ENCODE measurements at places on chromosomes 6 and 20.

GRCh38 chr6:81643156-81643555 lies 109.3 kb downstream of the TENT5A start:
- no peaks in the 10 kb centered on the region for H3K27me3 ChIP-seq
- H3K27ac ChIP-seq: no peak overlapping the region
- H3K4me1 ChIP-seq: no peaks in the 10 kb centered on the region
- peaks cover 3% of the 10 kb centered on the region for H3K36me3 ChIP-seq
- DNase-seq: no peak
- no peak overlapping the region for H3K4me3 ChIP-seq

DNA sequence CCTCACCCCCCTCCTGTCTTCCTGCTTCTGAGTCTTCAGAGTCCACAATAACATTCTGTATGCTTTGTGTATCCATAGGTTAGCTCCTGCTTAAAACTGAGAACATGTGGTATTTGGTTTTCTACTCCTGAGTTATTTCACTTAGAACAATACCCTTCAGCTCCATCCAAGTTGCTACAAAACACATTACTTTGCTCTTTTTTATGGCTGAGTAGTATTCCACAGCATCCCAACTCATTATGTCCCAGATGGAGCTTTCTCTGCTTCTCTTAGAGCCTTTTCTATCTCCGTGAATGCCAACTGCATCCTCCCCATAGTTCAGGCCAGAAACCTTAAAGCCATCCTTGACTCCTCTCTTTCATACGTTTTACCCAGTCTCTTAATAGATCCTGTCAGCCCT lies 55.8 kb downstream of the STMND1 start:
- no peaks in the 10 kb centered on the region for H3K4me1 ChIP-seq
- no peak for DNase-seq
- peaks cover 10% of the 10 kb centered on the region for H3K27me3 ChIP-seq
- peaks cover 4% of the 10 kb centered on the region for H3K36me3 ChIP-seq

DNA sequence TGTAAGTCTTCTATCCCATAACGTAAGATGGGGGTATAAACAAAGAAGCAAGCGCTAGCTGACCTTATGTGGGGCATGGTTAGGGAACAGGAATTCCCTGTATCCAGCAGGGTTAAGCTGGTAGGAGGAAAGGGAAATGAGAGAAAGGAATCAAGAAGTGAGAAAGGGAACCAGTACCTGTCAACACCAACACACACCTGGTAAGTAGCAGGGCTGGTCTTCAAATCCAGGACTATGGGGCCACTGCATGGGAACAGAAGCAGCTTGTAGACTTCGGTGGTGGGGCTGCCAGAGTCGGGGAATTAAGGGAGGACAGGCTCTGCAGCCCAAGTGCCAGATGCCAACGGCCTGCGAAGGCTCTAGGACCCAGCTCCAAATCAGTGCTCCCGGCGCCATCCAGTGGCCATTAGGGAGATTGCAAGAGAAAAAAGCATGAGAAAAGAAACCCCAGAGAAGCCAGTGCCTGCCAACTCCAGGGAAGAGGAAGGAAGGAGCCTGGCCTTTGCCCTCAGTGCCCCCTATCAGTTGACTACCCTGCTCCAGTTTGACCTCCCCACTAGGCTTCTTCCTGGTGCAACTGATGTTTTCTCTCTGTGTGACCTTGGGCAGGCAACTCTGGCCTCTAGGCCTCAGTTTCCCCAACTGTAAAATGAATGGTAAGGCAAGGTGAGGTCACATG lies 15.8 kb upstream of the RBPJL start:
- no peak overlapping the region for H3K27ac ChIP-seq
- H3K27me3 ChIP-seq: peaks cover 6% of the 10 kb centered on the region
- H3K4me3 ChIP-seq: no peak overlapping the region
- H3K36me3 ChIP-seq: no peaks in the 10 kb centered on the region
- peak; percentile 50 for DNase-seq
- H3K4me1 ChIP-seq: peaks cover 13% of the 10 kb centered on the region

DNA sequence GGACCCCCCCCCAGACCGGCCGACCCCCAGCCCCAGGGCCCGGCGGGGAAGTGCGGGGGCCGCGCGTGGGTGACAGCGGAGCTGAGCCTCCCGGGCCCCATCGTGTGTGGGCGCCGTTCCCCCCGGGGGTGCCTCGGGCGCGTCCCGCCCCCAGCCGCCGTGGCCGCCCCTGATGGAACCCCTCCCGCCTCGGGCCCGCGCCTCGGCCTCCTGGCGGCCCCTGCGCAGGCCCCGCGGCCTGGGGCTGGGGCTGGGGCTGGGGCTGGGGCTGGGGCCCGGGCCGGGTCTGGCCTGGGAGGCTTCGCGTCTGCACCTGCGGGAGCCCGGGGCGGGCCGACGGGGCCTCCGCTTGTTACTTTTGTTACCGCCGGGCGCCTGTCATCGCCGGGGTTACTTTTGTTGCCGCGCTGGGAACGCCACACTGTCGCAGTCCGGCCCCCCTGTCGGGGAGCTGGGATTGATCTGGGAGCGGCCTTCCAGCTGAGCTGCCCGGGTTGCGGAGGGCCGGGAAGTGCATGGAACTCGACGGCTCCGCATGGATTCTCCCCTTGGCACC lies 598 bp downstream of the OGFR start:
- H3K27me3 ChIP-seq: no peaks in the 10 kb centered on the region
- H3K36me3 ChIP-seq: peaks cover 9% of the 10 kb centered on the region
- H3K27ac ChIP-seq: peak overlapping the region; percentile 96
- peaks cover 20% of the 10 kb centered on the region for H3K4me1 ChIP-seq

GRCh38 chr6:165308926-165309731 lies at the start of gene C6orf118:
TSS of gene C6orf118 (minus strand) at chr6:165309605. CDS start at chr6:165309586, 19 bp downstream.
- DNase-seq: no peak
- H3K36me3 ChIP-seq: no peaks in the 10 kb centered on the region
- no peaks in the 10 kb centered on the region for H3K27me3 ChIP-seq
- H3K27ac ChIP-seq: no peak within 1 kb of the TSS
- H3K4me1 ChIP-seq: no peaks in the 10 kb centered on the region
- H3K4me3 ChIP-seq: peak within 1 kb of the TSS; percentile 1

- DNase-seq: no peak
- no peak overlapping the region for H3K27ac ChIP-seq
- peaks cover 10% of the 10 kb centered on the region for H3K4me1 ChIP-seq
These were observed 164.9 kb upstream of the RREB1 start for GRCh38 chr6:6942831-6943230.

GRCh38 chr6:7832904-7833750 lies 77.5 kb downstream of the TXNDC5 start:
- peaks cover 17% of the 10 kb centered on the region for H3K27me3 ChIP-seq
- no peaks in the 10 kb centered on the region for H3K4me1 ChIP-seq
- no peak for DNase-seq
- H3K27ac ChIP-seq: no peak overlapping the region

DNA sequence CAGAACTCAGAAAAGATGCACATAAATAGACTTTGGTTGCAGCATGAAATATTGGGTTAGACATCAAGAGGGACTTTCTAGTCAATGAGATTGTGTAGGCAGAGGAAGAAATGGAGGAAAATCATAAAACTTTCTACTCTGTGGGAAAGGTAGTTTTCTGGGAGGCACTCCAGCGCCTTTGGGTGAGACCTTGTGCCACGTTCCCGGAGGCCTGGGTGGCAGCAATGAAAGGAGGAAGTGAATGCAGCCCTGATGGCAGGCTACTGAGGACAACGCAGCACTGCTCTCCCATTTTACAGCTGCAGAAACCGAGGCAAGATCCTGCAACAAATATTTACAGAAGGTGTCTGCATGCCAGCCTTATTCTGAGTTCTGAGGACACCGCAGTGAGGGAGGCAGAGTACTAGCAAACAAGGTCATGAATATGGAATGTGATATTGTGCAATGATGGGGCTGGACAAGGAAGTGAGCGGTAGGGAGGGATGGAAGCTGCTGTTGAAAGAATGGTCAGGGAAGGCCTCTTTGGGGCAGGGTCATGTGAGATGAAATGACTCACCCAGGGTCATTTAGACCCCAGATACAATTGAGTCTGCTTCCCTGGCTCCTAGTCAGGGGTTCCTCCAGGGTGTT lies 159.1 kb downstream of the TFAP2C start:
- H3K27me3 ChIP-seq: no peaks in the 10 kb centered on the region
- no peak for DNase-seq
- H3K4me3 ChIP-seq: no peak overlapping the region
- no peaks in the 10 kb centered on the region for H3K4me1 ChIP-seq

DNA sequence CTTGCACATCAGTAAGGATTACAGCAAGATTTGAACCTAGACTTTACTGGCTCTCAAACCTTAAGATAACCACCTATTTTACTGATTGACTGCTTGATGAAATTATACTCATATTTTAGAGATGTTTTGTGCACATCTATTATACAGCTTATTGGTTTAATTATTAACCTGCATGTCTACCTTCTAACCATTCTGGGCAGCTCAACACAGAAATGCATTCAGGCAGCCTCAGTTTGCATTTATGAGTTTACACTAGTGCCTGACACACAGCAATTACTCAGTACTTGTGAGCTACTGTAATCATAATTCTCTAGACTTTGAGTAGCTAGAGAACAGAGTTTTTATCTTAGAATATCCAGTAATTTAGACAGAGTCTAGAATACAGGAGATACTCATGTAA lies 273.9 kb upstream of the THEMIS start:
- no peak for DNase-seq
- no peak overlapping the region for H3K27ac ChIP-seq
- H3K27me3 ChIP-seq: no peaks in the 10 kb centered on the region
- H3K36me3 ChIP-seq: no peaks in the 10 kb centered on the region
- peaks cover 2% of the 10 kb centered on the region for H3K4me1 ChIP-seq

DNA sequence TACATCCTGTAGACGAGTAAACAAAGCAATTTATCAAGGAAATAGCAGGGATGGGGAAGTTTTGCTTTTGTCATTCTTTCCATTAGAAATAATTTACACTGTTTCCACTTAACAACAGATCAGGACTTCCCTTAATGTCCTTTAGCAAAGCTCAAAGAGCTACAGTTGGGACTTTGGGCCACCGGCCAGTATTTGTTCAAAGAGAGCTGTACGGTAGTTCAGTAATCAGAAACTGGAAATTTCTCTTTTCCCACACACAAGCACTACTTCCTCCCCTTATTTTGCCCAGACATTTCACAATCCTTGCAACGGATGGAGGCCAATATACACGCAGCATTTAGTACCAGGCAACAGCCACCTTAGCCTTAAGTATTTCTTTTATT lies 12.1 kb upstream of the HINT3 start:
- no peaks in the 10 kb centered on the region for H3K4me1 ChIP-seq
- H3K27me3 ChIP-seq: peaks cover 16% of the 10 kb centered on the region
- DNase-seq: no peak
- no peak overlapping the region for H3K4me3 ChIP-seq
- no peak overlapping the region for H3K27ac ChIP-seq

DNA sequence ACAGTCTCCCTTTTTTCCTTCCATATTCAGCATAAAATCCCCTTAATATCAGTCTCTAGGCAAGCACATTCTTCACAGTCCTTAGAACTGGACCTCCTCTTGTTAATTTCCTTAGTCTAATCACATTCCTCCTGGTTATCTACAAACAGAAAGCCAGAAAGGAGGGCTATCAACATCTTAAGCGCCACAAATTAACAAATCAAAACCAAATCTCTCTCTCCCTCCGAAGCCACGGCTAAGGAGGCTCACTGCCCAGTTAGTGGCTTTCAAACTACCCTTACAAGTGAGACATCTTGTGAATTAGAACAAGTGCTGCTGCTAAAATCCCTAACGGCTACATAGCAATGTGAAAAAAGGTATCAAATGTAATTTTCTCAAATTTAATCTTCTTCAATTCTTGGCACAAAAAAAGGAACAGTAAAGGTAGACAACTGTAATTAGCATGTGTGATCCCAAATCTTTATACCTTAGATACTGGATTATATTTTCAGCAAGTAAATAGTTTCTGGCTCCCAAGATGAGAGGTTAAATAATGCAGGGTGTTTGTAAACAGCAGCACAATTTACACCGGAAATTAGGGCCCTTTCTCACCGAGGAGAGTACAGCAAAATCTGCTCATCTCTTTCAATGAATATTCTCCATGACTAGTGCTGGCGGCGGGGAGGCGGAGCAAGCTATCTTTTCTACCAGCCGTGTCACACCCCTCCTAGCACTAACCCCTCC lies 1.4 kb upstream of the TRIM39 start:
- no peak for DNase-seq
- H3K4me1 ChIP-seq: peaks cover 45% of the 10 kb centered on the region
- H3K27ac ChIP-seq: peak overlapping the region; percentile 99
- peak overlapping the region; percentile 95 for H3K4me3 ChIP-seq
- peaks cover 9% of the 10 kb centered on the region for H3K36me3 ChIP-seq

GRCh38 chr20:1415667-1416468 lies 23.0 kb upstream of the FKBP1A start:
- peaks cover 3% of the 10 kb centered on the region for H3K4me1 ChIP-seq
- H3K27ac ChIP-seq: no peak overlapping the region
- peaks cover 4% of the 10 kb centered on the region for H3K36me3 ChIP-seq
- DNase-seq: no peak
- H3K27me3 ChIP-seq: no peaks in the 10 kb centered on the region

DNA sequence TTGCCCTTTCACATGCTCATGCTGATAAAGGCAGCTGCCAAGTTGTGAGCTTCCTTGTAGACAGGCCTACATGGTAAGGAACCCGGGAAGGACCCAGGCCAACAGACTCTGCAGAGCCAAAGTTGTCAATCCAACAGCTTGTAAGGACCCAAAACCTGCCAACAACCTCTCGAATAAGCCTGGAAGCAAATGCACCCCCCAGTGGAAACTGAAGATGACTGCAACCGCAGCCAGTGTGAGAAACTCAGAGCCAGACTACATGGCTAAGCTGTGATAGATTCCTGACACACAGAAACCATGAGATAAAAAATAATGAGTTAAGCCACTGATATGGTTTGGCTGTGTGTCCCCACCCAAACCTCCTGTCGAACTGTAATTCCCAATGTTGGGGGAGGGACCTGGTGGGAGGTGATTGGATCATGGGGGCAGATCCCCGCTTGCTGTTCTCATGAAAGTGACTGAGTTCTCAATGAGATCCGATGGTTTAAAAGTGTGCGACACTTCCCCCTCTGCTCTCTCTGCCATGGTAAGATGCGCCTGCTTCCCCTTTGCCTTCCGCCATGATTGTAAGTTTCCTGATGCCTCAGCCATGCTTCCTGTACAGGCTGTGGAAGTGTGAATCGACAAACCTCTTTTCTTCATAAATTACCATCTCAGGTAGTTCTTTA lies 18.8 kb upstream of the CLPSL2 start:
- H3K36me3 ChIP-seq: peaks cover 2% of the 10 kb centered on the region
- H3K4me1 ChIP-seq: peaks cover 17% of the 10 kb centered on the region
- no peak overlapping the region for H3K4me3 ChIP-seq
- H3K27ac ChIP-seq: no peak overlapping the region
- H3K27me3 ChIP-seq: peaks cover 14% of the 10 kb centered on the region

DNA sequence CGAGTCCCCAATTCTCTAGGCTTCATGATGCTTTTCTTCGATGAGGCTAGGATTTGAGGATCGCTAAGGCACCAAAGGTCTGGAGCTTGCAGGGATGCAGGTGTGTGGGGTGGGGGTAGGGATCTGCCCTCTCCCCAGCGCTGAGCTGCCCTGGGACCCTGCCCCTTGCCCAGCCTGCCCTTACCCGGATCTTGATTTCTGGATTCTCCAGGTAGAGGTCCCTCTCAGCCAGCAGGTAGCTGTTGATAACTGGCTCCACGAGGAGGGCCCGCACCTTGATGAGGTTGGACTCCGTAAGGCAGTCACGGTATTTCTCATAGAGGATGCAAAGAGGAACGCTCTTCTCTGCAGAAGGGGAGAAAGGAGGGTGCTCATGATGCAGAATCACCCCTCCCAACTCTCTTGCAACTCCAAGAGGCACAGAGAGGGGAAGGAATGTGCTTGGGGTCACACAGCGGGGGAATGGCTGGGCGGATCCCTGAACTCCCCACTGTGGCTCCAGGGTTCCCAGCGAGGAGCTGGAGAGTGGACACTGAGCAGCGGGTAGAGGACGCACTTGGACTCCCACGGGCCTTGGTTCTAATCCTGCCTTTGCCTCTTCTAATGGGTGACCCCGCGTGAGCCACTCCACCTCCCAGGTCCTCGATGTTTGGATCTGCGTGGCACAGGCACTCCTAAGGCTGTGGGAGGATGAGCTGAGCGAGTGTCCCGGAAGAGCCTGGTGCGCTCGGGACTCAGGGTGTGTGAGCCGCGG lies 32.7 kb downstream of the TGM2 start:
- no peak overlapping the region for H3K27ac ChIP-seq
- no peak for DNase-seq
- H3K4me1 ChIP-seq: peaks cover 5% of the 10 kb centered on the region

Data from memory B cell (primary cell).